ENCODE measurements at places on chromosomes 1 and 21.
A peak's percentile ranks its signal among the peaks of the same experiment; 100 is the strongest.

GRCh38 chr1:217564833-217565232 lies 66.1 kb downstream of the GPATCH2 start:
- DNase-seq: peak; percentile 6

GRCh38 chr1:111570781-111571181 lies 48.8 kb upstream of the RAP1A start:
- DNase-seq: peak; percentile 75

GRCh38 chr21:38625000-38625399 lies 126.7 kb upstream of the ERG start:
- DNase-seq: peak; percentile 27

DNA sequence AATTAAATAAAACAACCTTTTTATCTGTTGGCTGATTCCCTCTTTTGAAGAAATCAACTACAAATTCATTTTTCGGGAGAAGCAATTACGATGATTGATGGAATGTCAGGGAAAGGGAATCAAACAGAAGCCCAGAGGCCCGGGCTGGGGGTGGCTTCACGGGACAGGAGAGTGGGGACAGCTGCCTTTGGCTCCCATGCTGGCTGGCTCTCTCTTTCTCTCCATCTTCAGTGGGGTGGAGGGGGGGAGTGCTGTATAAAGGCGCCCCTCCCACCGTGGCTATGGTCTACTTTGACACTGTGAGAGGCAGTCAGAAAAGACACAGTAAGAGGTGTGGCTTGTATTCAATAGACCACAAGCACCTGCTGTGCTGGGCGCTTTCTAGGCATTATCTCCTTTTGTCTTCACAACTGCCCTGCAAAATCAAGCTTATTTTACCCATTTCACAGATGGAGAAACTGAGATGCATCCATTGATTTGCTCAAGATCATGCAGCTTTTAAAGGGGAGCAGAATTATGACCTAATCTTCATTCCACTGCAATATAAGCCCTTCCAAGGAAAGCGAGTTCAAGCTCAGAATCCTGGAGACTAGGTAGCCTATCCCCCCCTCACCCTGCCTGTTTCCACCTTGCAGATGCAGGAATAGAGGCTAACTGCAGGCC lies 92.9 kb downstream of the GRIK3 start:
- no peak for DNase-seq

DNA sequence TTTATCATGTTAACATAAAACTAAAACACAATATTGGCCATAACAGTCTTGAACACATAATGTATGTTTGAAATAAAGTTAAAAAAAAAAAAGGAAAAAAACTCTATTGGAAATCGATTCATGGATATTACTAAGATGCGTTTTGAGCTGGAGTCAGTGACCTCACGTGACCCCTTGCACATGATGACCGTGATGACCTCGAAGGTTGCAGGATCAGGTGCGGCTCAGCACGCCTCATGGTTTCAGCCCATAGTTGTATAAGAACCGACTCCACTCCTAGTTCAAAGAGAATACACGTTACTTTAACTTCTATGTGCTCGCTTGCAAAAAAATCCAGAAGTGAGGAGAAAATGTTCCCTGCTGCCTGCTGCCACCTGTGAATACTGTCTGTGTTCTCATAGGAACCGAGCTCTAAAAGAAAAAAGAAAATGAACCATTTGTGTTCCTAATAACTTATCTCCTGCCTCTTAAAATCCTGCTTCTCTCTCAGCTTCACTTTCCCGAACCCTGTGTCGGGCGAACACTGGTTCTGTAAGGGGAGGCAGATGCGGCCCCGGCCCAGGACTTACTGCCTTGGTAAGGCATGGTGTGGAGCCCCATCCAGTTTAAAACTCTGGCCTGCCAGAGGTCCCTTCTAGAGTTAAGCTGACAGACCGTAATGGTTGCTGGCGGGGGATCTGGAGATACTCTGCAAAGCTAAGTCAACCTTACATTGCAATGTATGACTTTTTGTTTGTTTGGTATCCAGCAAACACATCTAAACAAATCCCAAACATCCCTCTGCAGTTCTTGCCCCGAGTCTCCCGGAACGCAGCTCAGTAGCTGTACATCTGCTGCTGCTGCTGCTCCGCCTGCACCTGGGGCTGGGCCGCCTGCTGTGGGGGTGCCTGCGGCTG lies 33.8 kb upstream of the RIPK4 start:
- DNase-seq: no peak

DNA sequence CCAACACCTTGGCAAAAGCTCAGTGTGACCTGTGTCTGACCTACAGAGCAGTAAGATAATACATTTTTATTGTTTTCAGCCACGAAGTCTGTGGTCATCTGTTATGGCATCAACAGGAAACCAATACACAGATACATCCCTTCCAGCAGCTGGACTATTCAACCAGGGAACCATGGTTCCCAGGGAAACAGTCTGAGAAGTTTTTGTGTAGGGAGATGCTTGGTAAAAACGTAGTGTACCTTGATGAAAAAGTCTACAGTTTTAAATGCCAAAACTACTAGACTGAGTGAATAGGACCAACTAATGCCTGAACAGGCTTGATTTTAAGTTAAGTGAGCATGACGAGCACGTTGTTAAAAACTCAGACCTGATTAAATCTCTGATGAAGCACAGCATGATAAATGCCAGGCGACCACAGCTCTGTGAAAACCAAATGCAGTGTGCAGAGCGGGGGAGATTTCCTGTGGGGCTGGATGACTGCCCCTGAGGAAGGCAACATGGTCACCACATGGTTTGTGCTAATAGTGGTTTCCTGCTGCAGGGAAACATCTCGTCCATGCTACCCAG lies 228.9 kb downstream of the TNR start:
- DNase-seq: peak; percentile 55

DNA sequence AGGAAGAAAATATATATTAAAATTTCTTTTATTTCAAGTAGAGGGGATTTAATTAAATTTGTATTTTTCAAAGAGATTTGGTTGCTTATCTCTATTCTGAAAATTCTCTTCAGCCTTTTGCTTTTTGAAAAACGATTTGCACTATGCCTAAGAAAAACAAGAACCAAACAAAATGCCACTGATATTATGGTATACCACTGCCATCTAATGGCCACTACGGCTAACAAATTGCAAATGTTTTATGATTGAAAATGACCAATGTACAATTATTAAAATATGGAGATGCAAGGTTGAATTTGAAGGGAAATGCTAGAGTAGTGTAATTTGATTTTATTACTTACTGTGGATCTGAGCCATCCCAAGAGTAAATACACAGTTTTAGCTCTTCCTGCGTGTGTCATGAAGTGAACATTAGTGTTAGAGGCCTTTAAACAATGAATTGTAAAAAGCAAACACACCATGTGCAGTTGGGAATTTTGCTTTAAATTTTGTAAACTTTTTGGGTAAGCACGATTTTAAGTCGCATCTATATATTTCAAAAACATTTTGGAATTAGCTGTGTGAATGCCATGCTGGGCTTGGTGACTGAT lies 137.4 kb upstream of the USP25 start:
- peak; percentile 68 for DNase-seq

DNA sequence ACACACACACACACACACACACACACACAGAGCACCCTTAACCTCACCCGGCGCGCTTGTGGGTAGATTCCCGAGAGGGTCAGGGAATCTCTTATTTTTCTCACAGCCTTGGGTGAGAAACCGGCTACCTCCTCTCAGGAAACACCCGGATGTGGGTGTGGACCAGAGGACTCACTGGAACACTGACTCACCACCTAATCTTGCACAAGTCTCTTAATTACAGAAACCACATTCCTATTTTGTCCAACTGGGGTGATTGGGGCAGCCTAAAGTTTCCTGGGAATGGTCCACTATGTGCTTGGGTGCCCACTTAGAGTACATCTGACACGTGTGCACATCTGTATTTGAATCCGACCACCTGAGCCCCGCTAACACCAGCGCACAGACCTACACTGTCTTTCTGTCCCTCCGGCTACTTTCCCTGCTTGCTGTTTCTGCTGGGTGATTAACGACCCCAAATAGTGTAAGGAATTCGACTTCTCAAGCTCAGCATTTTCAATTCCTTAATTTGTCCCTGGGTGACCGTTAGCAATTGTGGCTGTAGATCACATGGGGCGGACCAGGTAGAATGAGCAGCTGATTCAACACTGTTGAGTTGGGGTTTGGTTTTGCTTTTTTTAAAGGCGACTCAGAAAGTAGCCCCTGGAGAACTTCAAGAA lies 14.0 kb upstream of the TBX15 start:
- peak; percentile 43 for DNase-seq

- no peak for DNase-seq
Measured at GRCh38 chr1:31371121-31371959, 1.5 kb downstream of the FABP3 start.

DNA sequence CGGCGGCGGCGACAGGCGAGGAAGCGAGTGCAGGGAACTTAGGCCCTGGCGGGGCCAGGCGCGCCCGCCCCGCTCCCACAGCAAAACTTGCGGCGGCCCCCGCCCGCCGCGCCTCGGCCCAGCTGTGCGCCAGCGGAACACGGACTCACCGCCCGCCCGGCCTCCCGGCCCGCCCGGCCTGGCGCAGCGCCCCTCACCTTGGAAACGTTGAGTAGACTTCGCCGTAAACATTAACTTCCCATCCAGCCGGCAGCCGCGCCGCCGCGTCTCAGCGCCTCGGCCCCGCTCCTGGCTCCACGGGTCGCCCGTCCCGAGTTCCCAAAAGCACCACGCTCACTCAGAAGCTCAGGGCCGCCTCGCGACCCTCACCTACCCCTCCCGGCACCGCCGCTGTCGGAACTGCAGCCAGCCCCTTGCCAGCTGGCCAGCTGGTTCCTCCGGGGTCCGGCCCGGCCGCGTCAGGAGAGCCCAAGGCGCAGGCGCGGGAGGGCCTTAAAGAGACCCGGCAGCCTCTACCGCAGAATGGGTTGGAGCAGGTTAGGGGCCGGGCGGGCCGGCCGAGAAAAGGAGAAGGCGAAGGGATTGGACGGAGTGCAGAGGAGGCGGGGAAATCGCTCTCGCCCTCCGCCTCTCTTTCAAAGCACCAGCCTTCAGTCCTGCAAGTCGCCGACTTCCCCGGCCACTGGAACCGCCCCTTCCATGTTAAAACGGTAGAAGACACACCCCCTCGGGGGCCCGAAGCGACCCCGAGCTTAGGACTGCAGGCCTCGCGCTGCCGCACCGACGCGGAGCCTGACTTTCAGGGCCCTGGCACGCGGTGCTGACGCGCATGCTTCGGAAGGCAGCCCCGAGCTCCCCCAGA lies at the start of gene EVI5:
Gene EVI5, minus strand, starts transcription at position 470 of the 862 bp plus-strand sequence. CDS start 48,562 bp downstream, outside the sequence.
- peak; percentile 97 for DNase-seq

GRCh38 chr1:109089242-109090015 lies 1.1 kb upstream of the TMEM167B start:
- DNase-seq: peak; percentile 70

DNA sequence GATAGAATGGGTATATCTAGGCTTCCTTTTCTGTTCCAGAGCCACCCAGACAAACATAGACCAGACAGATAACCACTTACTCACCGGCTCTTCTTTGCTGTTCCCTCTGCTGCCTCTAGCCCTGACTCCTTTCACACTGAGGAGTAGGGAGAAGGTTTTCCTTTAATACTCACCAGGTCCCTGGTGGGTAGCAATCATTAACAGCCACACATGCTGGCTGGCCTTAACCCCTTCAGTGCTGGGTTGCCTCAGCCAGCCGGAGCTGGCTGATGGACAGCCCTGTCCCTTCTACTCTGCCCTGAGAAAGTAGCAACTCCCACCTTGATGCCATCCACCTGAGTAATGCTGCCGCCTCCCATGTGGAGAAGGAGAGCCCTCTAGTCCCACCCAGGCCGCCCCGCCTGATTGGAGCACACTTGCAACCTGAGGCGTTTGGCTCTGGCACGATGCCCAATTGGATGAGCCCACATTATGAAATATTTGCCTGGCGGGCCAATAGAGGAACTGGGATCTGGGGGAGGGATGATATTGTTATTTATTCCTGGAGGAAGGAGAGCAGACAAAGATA lies 71.6 kb downstream of the PLEKHA6 start:
- DNase-seq: peak; percentile 51

- DNase-seq: no peak
Measured at GRCh38 chr1:38222891-38223290, 176.3 kb upstream of the POU3F1 start.

DNA sequence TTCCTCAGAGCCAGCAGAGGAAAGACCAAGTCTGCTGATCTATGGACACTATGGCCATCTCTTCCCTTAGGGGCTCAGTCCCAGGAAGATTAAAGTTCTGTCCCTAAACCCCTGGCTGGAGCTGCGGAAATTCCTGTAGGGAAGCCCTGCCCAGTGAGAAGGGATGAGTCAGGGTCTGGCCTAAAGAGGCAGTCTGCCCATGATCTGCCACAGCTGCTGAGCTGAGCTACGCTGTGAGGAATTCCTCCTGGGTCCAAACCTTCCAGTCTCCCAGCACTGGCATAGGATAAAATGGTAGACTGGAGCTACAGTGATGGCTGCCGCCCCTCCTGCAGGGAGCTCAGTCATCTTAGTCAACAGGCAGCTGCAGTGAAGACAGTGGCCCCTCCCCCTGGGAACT lies 213.7 kb downstream of the BRINP2 start:
- DNase-seq: no peak

DNA sequence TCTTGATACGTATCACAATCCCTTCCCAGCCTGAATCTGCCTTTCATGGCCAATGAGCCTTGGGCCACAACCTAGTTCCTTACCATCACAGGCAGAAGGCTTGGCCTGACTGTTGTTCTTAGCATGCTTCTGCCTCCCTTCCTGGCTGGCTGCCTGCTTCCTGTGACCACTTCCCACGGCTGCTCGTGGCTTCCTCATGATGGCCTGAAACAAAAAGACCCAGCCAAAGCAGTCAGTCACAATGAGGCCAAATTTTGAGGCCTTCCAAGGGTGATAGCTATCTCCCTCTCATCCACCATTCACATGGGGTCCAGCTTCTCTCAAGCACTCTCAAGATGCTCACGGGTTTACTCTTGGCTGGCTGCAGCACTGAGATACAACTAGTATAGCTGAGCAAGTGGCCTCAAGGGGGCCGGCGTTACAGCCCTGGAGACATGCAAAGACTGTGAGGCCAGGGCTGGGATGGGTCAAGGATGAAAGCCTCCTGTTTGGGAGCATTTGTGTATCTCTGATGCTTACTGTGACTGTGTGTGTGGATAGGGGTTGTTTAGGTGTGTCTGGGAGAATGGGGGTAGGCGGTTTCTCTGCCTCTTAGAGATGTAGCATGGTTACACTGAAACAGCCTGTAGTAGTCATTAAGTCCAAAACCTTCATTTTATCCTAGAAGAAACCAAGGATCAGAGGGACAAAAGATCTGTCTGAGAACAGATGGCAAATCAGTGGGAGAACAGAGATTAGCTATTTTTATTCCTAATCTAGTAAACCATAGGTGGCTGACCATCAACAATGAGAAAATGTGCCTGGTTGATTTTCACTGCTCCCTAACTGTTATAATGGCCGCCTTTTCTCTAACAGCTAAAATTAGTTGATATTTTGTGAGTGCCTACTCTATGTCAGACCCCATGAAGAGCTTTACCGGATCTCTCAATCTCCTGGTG lies 5.4 kb upstream of the TOE1 start:
- DNase-seq: peak; percentile 44

DNA sequence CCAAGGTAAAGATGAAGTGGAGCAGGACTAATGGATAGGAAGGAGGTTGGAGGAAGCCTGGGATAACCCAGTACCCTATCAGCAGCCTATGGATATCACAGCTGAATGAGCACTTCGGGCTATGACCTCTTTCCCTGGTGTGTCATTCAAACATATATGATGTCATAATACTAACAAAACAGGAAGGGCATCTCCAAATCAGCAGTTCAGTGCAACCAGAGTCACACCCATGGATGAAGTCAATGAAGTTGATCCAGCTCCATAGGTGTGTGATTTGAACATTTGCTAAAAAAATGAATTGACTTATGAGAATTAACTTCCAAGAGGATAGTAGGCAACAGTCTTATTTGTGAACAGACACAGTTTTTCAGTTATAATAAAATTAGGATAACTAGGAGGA lies 1.7 kb upstream of the C1orf116 start:
- no peak for DNase-seq
